Thyroid gland (tissue), 4 donors: ENCODE measurements at places on chromosomes 3 and 15.
A peak's percentile ranks its signal among the peaks of the same experiment; 100 is the strongest.

- DNase-seq: no peak
- H3K4me3 ChIP-seq: no peak overlapping the region
- H3K36me3 ChIP-seq: no peaks in the 10 kb centered on the region
- H3K27me3 ChIP-seq: no peaks in the 10 kb centered on the region
- no peaks in the 10 kb centered on the region for H3K4me1 ChIP-seq
Measured at GRCh38 chr15:83959477-83959876, 276.1 kb upstream of the GOLGA6L4 start.

DNA sequence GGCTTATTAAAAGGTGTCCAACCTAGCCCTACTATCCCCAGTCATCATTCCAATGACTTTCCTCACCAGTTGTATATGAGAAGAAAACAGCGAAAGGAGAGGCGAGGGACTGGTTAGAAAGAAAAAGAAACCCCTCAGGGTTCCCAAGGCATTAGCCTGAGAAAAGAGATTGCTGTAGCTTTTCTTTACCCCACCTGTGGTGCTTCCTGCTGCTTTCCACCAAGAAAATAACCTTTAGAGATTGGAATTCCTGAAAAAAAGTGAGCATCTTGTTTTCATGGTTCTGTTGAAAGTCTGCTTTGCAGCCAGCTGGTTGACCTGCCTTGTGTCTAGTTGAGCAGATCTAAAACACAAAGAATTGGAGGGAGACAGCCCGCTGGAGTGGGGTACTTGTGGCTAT is 196.4 kb downstream of the CADPS start:
- peaks cover 3% of the 10 kb centered on the region for H3K4me1 ChIP-seq
- H3K27ac ChIP-seq: no peak overlapping the region
- DNase-seq: no peak
- H3K4me3 ChIP-seq: no peak overlapping the region
- no peaks in the 10 kb centered on the region for H3K36me3 ChIP-seq
- H3K27me3 ChIP-seq: no peaks in the 10 kb centered on the region

DNA sequence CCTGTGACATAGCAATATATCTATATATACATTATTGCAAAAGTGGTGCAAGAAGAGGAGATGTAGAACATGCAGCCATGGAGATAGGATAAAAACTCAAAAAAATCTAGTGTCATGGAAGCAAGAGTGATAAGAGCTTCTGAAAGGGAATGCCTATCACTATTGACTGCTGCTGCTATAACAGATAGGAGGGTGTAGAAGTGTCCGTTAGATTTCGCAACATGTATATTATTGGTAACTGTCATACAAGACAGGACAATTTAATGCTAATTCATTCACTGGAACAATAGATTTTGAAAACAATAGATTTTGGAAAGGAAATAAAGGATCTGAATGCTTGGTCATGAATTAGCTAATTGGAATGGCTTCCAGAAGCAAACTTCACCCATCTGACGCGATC is 224.5 kb downstream of the ZNF385D start:
- H3K27ac ChIP-seq: no peak overlapping the region
- H3K4me3 ChIP-seq: no peak overlapping the region
- DNase-seq: no peak

DNA sequence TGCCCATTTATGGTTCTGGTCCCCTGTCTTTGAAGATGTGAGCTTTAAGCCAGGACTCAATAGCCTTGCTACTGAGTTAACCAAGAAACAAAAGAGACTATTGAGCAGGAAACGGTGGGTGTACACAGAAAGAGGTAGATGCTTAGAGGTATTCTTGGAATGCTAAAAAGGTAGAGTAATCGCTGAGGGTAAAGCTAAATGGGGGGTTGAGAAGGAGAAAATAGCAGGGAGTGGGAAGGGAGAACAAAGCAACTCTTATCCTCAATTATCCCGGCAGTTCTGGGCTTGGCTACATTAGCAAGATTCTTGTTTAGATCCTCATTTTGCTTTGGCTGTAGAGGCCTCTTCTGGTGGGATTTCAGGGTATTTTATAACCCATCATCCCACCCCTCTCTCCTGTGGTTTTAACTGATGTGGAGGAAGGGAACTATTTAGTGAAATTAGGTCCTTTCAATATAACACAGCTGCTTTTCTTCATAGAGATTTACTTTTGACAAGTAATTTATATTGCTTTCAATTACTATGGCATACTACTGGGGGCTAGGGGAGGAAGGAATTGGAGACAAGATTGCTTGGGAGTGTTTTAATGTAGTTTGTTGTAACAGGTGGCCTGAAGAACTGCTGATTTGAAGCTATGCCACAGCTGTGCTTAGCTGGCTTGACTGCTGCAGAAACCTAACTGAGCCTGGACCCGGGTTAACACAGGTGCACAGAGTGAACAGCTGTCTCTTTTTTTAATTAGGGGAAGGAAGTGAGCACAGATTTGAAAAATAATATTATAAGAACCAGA is 234.3 kb upstream of the CCDC54 start:
- DNase-seq: no peak
- H3K36me3 ChIP-seq: no peaks in the 10 kb centered on the region
- no peaks in the 10 kb centered on the region for H3K27me3 ChIP-seq
- no peak overlapping the region for H3K4me3 ChIP-seq

GRCh38 chr3:171789759-171790505 is 20.4 kb downstream of the PLD1 start:
- no peaks in the 10 kb centered on the region for H3K36me3 ChIP-seq
- no peaks in the 10 kb centered on the region for H3K27me3 ChIP-seq
- H3K4me1 ChIP-seq: no peaks in the 10 kb centered on the region
- H3K27ac ChIP-seq: no peak overlapping the region
- H3K4me3 ChIP-seq: no peak overlapping the region

GRCh38 chr15:93837450-93837849 is 393.9 kb upstream of the MCTP2 start:
- no peaks in the 10 kb centered on the region for H3K4me1 ChIP-seq
- no peak for DNase-seq
- no peaks in the 10 kb centered on the region for H3K36me3 ChIP-seq
- no peak overlapping the region for H3K4me3 ChIP-seq

- no peaks in the 10 kb centered on the region for H3K36me3 ChIP-seq
- no peaks in the 10 kb centered on the region for H3K27me3 ChIP-seq
- no peaks in the 10 kb centered on the region for H3K4me1 ChIP-seq
- H3K4me3 ChIP-seq: no peak overlapping the region
- H3K27ac ChIP-seq: no peak overlapping the region
Measured at GRCh38 chr3:73791356-73791755, 166.6 kb upstream of the PDZRN3 start.

GRCh38 chr3:31959251-31959650 is 21.8 kb downstream of the OSBPL10 start:
- no peaks in the 10 kb centered on the region for H3K27me3 ChIP-seq
- H3K27ac ChIP-seq: no peak overlapping the region
- peaks cover 41% of the 10 kb centered on the region for H3K4me1 ChIP-seq

GRCh38 chr3:46913644-46914043 is 36.1 kb downstream of the PTH1R start:
- H3K4me3 ChIP-seq: no peak overlapping the region
- H3K36me3 ChIP-seq: peaks cover 6% of the 10 kb centered on the region
- peak; percentile 86 for DNase-seq
- peak overlapping the region; percentile 39 for H3K27ac ChIP-seq
- H3K27me3 ChIP-seq: no peaks in the 10 kb centered on the region
- peaks cover 24% of the 10 kb centered on the region for H3K4me1 ChIP-seq

DNA sequence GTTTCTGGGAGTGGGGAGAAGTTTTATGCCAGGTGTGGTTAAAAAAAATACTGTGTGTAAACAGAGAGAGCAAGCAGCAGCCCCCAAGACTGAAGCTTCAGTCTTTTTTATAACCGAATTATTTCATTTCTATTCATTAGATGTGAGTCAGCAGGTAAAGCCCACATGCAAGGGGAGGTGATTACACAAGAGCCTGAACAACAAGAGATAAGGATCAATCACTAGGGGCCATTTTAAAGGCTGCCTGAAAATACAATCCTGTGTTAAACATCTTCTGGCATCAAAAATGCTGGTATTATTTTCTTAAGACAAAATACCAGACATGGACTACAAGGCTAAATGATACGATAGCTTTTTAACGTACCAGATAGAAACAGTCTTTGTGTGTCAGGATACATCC is 217.3 kb downstream of the SUCLG2 start:
- no peaks in the 10 kb centered on the region for H3K4me1 ChIP-seq
- H3K27ac ChIP-seq: no peak overlapping the region
- no peaks in the 10 kb centered on the region for H3K27me3 ChIP-seq
- no peak for DNase-seq

DNA sequence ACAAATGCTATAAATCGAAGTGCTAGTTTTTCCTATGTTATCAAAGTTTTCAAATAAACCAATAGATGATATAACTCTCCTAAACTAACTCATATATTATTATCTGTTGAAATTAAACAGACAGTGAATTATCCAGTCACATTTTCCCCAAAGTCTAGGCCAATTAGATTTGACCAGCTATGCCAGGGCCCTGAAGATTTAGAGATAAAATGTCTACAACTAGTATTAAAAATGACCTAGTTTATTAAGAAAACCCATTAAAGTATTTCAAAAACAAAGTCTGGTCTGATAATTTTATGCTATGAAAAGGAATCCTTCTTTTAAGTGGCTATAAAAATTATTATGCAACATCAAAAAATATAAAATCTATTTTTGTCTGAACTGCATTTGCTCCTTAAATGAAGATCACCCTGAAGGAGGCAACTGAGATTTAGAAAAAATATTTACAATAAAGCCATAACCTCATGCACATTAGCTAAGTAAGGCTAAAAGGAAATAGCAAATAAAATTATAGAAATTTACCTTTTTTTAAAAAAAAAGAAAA is 83.4 kb upstream of the MEX3B start:
- H3K4me3 ChIP-seq: no peak overlapping the region
- no peaks in the 10 kb centered on the region for H3K36me3 ChIP-seq
- no peak for DNase-seq
- H3K4me1 ChIP-seq: no peaks in the 10 kb centered on the region

DNA sequence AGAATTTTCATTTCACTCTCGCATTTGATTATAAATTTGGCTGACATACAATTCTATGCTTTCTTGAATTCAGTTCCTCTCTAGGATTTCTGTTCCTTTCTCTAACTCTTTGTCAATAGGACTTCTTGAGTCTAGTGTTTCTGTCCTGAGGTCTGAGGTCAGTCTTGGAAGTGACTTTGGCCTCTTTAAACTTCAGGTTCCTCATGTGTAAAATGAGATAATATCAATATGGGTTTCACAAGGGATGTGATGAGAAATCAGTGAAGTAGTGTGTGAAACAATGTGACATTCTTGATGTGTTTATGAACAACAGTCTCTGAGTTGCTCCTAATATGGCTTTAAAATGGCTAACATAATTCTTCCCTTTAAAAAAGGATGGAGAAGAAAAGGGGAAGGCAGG is 92.2 kb downstream of the SV2B start:
- no peak overlapping the region for H3K4me3 ChIP-seq
- H3K4me1 ChIP-seq: no peaks in the 10 kb centered on the region
- no peaks in the 10 kb centered on the region for H3K36me3 ChIP-seq
- no peak overlapping the region for H3K27ac ChIP-seq

DNA sequence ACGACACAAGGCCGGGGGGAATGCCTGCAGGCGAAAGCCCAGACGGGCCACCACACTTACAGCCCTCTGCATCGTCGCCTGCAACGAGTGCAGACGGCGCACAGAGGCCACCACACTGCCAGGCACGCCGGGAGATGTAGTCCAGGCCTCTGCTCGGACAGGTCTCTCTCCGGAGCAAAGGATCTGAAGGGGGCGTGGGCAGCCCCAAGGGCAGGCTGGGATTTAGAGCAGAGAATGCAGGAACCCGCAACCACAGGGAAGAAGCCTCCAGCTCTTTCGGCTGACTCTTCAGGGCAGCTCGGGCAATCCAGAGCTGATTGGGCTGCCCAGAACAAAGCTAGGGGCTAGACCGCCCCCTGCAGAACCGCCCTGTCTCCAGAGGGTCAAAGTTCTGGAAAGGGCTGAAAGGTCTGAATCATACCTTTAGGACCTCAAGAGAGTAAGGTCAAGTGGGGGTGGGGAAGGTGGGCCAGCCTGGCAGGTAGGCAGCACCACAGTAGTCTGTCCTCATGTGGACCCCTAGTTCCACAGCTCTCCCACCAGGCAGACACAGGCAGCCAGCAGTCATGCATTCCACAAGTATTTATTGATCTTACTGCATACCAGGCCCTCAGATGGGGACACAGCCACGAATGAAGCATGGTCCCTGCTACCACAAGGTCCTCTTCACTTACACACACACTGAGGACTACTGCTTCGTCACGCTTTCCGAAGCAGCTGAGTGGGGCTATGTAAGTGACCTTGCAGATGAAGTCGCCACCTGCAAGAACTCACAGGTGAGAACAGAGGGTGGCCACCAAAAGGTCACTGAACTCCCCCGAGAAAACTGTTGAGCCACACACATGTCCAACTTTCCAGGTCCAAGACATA is at the start of gene AMT:
TSS of gene AMT (minus strand) at position 95 of the 870 bp plus-strand sequence. CDS start at position 72, 23 bp downstream.
- H3K27ac ChIP-seq: peak within 1 kb of the TSS; percentile 74
- peaks cover 24% of the 10 kb centered on the region for H3K4me1 ChIP-seq
- H3K4me3 ChIP-seq: no peak within 1 kb of the TSS
- peak; percentile 90 for DNase-seq

DNA sequence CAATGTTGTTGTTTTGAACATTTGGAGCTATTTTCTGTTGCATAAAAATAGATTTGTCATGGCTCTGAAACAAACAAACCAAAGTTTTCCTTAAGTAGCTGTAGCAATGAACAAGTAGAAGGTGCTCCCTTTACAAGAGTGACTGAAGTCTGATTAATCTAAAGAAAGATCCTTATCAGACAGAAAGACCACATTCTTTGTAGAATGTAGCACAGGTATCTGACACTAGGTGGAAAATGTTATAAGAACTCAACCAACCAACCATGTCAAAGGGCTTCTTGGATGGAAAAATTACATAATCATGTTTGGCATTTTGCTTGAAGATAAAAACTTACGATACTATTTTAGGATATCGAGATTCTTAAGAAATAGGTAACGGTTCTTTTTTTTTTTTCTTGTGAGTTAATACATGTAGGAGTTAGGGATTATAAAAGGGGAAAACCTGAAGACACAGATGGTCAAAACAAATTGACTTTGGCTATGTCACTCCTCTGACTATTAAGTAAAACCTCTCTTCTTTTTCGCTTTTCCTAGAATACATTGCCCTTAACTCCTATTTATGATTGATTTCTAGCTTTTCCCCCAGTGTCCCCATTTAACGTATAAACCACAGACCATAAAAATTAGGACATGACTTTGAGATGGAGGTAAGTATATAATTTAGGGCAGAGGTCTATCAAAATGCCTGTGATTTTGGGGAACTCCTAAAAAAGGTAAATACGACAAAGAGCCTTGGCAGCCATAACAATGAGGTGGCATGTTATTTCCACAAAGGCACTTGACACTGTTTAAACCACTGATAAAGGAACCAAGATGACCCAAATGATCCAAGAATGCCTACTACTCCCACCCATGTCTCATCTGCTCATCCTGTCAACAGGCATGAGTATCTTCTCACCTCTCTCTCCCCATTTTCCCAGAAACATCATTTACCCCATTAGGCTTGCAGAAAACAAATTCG is 72.0 kb downstream of the CCR4 start:
- no peak overlapping the region for H3K4me3 ChIP-seq
- H3K36me3 ChIP-seq: no peaks in the 10 kb centered on the region
- no peaks in the 10 kb centered on the region for H3K4me1 ChIP-seq
- no peak overlapping the region for H3K27ac ChIP-seq
- H3K27me3 ChIP-seq: no peaks in the 10 kb centered on the region
